ENCODE measurements at places on chromosomes 5 and 9.

GRCh38 chr9:76595645-76596044, 136.7 kb downstream of the GCNT1 start:
- DNase-seq: no peak

- no peak for DNase-seq
Measured at GRCh38 chr5:142680605-142681259, 5.2 kb downstream of the FGF1 start.

DNA sequence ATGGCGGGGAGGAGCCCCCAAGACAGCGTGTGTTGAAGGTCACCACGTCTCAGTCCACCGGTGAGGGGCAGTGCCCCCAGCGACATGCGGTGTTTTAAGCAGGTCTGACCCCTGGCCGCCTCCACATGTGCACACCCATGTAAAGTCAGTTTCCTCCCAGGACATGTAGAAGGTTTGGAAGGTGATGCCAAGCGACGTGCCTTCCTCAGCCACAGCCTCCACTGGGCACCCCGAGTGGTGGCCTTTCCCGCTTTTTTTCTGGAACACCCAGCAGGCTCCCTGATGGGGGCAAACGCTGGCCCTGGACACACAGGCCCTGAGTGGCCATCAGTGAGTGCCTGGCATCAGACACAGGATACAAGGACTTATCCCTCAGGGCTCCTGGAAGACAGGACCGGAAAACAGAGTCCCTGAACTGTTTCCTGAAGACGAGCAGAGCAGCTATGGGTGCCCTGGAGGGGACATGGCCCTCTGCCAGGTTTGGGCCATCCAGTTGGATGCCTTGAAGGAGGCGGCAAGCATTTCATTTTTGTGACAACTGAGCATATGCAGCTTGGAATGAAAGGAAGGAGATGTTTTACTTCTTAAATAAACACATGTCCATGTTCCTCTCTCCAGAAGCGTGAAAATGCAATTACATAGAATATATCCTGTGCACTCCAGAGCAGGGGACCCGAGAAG, 275.8 kb upstream of the IRX2 start:
- DNase-seq: no peak

- no peak for DNase-seq
Measured at GRCh38 chr9:91727316-91727861, 222.6 kb downstream of the ROR2 start.

DNA sequence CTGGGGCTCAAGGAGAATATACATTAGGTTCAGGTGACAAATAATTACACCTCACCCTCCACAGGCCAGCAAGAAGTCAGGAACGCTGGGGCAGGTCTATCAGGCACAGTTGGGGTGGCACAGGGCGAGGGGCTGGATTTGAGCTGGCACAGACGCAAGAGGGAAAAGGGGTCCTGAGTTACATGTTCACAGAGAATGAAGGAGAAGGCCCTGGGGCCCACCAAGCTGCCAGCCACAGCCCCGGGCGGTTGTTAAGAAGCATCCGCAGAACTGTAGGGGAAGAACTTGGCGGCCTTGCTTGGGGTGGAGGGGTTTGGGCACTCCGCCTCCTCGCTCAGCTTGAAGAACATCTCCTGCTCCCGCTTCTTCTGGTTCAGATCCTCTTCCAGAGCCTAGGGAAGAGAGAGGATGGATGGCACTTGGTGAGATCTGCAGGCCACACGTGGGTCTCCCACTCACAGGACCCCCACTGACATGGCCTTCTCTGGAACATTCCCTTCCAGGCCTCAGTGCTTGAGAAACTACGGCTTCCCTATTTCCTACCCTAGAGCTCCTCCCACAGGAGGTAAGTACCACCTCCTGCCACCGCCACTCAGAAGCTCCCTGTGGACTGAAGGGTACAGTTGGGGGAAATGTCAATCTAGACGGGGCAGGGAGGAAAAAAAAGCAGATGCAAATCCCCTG, 38.3 kb upstream of the FBXW11 start:
- DNase-seq: no peak

- DNase-seq: no peak
Measured at GRCh38 chr5:178688551-178688950, 41.9 kb downstream of the ZNF354A start.

GRCh38 chr9:91856419-91856818, 93.6 kb downstream of the ROR2 start:
- no peak for DNase-seq

DNA sequence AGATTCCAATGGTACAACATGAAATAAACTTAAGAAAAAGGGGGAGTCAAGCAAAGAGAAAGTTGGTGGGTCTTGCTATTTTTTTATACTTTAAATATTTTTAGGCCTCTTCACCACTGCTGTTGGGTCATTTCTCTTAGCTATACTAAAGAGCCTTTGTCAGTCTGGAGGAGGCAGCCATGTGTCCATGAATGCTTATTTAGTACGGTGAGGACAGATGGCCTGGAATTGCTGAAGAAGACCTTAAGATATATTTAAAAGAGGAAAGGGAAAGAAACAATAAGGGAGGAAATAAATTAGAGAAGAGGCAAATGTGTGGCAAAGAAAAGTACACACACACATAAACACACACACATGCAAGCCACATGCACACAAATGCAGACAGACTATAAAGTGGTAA, 560.5 kb upstream of the MEF2C start:
- DNase-seq: no peak

DNA sequence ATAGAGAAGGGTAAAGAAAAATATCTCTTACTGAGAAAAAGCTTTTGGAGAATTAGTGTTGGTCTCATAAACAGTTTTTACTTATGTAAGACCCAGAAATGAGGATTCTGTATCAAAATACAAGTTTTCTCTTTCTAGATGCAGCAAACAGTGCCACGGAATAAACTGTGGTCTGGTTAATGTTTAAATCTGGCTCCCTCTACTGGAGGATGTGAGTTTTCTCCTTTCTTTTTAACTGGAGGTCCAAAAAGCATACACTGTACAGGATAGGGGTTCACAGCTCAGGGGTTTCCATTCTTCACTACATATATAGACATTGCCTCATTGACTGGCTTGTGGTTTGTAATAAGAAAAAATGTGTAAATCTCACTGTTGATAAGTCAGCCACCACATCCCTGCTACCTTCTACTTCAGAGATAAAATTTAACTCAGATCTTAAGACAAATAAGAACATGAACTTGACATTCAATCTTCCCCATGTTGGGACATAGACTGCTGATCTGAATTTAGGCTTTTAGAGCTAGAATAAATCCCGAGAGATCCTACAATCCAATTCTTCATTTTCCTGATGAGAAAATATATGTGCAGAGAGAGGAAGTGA, 98.9 kb downstream of the CFAP95 start:
- no peak for DNase-seq

DNA sequence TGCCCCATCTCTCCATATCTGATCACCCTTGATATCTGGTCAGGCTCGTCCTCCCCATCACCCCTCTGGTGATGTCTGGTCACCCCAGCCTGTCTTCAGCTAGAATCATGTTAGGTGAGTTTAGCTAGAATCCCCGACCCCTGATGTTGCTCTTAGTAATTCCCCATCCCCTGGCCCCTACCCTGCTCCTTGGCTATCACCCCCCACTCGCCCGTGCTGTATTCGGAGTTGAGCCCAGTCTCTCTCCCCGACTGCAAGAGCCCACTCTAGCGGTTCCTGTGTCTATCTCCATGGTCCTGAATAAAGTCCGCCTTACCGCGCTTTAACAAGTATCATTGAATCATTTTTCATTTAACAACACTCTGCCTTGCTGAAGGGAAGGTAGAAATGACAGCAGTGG, 33.7 kb downstream of the ADAMTS2 start:
- DNase-seq: no peak

GRCh38 chr5:76525956-76526355, 97.2 kb downstream of the F2RL2 start:
- no peak for DNase-seq

GRCh38 chr9:15423231-15423985, 732 bp downstream of the SNAPC3 start:
- no peak for DNase-seq

- DNase-seq: no peak
Measured at GRCh38 chr9:133880136-133880535, 112.0 kb downstream of the VAV2 start.

DNA sequence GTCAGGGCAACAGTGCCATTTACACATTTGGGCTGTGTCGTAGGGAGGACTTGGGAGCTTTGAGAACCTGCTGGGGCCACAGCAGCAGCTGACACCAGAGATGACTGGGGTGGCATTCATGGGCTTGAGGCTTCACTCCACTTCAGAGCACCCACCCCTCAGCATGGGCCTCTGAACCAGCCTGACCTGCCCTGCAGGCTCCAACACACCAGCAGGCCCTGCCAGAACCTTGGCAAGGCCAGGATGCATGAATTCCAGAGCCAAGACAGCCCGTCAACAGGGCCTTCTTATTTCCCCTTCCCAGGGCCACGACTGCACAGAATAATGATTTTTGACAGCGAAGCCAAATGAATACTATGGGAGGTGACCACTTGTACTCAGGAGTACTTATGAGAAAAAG, 77.0 kb downstream of the SMIM23 start:
- DNase-seq: no peak

GRCh38 chr5:79961716-79962574, 29.1 kb downstream of the MTX3 start:
- no peak for DNase-seq

DNA sequence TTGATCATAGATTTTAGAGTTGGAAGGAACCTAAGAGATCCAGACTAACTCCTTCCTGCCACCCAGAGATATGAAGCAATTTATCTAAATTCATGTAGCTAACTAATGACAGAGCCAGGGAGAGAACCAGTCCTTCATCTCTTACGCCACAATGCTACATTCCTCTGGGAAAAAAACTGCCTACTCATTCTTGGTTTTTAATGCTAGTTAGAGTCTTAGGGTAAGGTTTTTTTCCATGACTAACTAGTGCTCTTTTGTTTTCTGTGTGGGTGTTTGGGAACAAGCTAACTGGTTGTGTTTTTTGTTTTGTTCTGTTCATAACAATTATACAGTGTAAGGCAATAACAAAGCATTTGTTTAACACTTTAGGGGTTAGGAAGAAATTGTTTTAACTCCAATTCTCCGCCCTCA, 52.4 kb downstream of the SLC44A1 start:
- DNase-seq: no peak

DNA sequence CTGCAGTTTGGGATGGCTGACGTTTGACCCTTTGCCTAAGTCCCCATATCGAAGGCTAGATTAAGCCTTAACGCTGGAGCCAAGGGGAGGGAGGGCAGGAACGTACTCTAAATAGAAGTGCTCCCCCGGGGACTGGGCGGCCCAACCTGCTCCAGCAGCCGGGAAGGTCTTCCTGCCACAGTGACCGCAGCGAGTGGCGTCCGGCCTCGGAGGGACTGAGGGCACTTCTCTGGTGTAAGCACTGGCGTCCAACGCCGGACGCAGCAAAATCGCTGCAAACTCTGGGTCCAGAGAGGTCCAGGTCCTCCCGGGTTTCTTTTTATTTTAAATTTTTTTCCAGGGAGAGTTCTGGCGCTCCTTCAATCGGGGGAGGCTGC, 505 bp upstream of the ACER2 start:
- DNase-seq: no peak

GRCh38 chr9:32906213-32906612, 95.2 kb downstream of the APTX start:
- no peak for DNase-seq

DNA sequence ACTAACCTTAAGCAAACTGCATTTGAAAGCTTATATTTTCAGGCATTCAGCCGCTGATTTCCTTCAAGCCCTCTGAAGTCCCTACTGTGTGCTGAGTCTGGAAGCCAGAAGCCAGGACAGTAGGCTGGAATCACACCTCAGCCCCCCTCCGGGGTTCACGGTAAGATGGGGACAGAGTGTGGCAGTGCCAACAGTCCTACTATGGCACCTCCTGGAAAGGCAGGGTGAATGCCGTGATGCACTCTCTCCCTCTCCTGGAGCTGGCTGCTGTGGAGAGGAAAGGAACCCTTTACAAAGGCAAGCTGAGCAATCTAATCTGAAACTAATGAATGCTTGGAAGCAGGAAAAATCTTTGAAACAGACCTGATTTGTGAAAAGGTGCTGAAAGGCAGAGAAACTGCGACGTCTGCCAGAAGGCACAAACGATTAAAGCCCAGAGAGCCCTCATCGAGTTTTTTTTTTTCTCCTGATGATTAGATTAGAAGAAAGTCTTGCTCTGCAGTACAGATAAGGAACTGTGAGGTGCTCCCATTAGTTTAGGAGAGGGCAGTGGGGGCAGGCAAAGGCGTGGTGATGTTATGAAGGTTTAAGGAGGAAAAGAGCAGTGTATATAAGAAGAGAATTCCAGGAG, 21.0 kb downstream of the ANKH start:
- DNase-seq: no peak

DNA sequence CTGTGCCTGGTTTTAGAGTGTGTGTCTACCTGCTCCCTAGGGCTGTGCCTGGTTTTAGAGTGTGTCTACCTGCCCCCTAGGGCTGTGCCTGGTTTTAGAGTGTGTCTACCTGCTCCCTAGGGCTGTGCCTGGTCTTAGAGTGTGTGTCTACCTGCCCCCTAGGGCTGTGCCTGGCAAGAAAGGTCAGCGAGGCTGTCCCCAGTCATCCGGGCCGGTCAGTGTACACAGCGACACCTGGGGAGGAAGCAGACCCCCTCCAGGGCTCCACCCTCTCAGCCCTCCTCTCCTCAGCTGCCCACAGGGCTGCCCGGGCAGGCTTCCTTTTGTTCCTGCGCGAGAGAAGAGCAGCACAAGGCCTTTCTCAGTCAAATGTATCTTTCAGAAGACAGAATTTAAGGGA, 4.1 kb downstream of the NRARP start:
- no peak for DNase-seq

- DNase-seq: no peak
Measured at GRCh38 chr5:109125755-109126429, 283.9 kb downstream of the PJA2 start.

- no peak for DNase-seq
Measured at GRCh38 chr9:115194216-115194615, 76.3 kb upstream of the TNC start.

- DNase-seq: no peak
Measured at GRCh38 chr5:87649455-87649854, 236.7 kb upstream of the CCNH start.

GRCh38 chr9:2816476-2817141, 27.3 kb downstream of the PUM3 start:
- no peak for DNase-seq

GRCh38 chr5:54528633-54529209, 11.2 kb downstream of the SNX18 start:
- DNase-seq: no peak

DNA sequence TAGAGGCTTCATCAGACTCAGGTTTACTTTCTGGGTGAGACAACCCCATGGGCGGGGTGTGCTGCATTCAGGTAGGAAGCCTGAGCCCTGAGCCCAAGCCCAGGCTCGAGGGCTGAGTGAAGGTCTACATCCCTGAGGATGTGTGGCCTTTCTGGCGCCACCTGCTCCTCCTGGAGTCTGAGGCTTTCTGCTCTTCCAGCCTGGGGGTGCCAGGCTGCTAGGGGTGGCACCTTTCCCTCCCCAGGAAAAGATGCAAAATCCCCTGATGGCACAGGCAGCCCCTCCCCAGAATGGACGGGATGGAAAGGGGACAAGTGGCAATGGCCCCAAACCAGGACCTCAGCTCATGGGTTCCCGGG, 44.4 kb upstream of the PRRC2B start:
- no peak for DNase-seq

Data from stimulated activated CD8-positive, alpha-beta memory T cell treated with anti-CD3 and anti-CD28 coated beads, Interleukin-15, amount 100 ng/mL, for 1 hour (primary cell).